ENCODE measurements at places on chromosomes 6 and 20.

DNA sequence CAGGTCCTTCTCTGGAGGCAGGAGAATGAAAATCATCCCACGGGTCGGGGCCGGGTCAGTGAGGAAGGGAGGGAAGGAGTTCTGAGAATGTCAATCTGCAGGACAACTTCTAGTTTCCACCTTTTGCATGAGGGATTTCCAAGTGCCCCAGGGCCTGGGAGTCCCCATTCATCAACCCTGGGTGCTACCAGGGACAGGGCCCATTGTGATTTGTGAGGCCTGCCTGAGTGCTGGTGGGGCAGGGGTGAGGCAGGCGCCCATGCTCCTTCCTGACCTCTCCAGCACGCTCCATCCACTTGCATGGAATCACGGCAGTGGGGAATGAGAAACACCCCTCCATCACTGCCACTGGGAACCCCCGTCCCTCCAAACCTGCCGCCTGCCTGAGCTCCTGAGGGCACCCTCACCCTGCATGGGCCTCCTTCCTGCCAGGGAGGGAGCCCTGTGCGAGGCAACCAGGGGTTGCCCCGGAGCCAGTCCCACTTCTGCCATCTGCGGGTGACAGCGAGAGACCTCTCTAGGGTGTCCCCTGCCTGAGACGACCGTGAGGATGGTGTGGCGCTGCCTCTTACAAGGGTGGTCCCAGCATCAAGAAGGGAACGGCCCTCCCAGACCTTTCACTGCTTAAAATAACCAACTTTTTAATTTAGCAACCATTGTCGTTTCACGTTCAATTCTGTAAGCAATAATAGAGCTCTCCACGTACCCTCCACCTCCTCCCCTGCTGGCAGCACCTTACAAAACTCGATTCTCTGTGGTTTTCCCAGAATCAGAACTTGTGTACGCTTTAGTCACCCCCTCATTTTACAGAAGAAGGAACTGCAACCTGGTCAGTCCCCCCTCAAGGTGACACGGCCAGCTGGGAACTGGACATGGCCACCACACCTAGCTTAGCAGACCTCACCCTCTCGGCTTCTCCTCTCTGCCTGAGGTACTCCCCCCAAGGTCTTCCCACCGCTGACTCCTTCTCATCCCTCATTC, 28.6 kb downstream of the PMEPA1 start:
- no peak for DNase-seq

- no peak for DNase-seq
Measured at GRCh38 chr6:160111806-160112205, 9.8 kb upstream of the SLC22A1 start.

GRCh38 chr6:11706171-11706570, 72.4 kb downstream of the ADTRP start:
- DNase-seq = no peak

DNA sequence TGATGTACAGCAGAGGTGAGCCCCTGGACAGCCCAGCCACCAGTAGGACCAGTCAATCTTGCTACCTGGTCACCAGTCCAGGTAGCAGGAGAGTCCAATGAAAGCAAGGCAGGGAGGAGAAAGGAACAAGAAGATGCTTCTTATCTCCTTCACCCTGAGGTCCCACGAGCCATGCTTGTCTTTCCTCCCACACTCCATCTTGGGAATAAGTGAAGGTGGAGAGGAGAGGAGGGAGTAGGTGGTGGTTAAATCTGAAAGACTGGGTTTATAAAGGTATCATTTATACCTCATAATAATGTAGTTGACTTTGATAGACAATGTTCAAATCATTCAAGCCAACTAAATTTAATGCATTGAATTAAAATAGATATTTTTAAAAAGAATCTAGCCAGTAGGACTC, 35.9 kb downstream of the LAMP5 start:
- no peak for DNase-seq

GRCh38 chr6:7154341-7155139, 46.8 kb downstream of the RREB1 start:
- no peak for DNase-seq

DNA sequence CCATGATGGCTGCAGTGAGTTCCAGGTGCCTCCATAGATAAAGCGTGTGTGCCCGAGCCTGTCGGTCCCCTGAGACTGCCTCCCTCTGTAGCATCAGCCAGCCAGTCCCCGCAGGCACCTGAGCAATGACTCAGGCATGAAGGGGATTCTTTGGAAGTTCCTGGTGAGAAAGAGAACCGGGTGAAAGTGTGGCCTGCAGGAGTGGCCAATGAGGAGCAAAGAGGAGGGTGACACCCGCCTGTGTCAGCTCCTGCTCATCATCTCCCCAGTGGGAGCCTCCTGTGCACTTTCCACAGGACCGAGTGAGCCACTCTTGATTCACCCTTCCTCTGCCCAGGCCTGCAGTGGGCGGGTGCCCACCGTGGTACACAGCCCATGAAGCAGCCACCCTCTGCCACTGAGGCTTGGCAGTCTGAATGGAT, 71.2 kb upstream of the PTPN1 start:
- peak; percentile 80 for DNase-seq

DNA sequence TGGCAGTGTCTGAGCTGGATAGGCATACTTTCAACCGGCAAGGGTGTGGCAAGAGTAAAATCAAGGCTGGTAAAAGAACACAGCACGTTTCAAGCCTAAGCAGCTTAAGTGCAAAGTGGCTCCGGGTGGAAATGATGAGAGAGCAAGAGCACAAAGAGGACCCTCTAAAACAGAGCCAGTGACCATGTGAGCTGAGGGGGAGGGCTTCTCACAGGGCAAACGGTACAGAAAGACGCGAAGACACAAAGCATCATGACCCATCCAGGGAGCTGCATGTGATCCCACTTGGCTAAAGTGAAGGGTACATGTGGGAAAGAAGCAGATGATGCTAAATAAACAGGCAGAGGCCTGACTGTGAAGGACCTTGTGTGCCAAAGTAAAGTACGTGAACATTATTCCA, 25.7 kb downstream of the FKBP5 start:
- DNase-seq = no peak

- no peak for DNase-seq
Measured at GRCh38 chr20:62174021-62174804, 8.6 kb upstream of the MTG2 start.

DNA sequence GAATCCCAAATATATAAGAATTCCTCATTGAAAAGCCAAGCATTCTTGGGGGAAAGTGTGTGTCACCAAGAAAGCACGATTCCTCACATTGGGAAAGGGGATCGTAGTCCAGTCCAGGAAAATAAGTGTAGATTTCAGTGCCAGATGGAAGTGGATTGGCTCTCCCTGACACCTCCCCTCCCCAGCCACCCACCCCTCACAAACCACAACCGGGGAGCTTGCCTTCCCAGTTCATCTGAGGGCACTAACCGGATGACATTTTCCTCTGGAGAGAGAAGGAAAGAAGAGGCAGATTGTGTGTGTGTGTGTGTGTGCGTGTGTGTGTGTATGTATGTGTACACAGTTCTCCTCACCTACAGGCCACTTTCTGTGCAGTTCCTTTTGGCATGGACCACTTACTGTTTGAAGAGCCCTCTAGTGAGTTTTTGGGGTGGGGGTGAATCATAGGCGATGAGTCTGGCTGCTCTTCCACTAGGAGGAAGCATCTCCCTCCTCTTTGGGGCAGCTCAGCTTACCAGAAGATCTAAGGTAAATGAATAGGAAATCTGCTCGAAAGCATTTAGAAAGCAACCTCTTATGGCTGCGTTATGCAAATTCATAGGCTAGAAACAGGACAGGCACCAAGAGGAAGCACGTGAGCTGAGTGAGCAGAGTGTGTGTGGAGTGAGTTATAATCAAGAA, 20.8 kb downstream of the DAAM2 start:
- peak; percentile 99 for DNase-seq

DNA sequence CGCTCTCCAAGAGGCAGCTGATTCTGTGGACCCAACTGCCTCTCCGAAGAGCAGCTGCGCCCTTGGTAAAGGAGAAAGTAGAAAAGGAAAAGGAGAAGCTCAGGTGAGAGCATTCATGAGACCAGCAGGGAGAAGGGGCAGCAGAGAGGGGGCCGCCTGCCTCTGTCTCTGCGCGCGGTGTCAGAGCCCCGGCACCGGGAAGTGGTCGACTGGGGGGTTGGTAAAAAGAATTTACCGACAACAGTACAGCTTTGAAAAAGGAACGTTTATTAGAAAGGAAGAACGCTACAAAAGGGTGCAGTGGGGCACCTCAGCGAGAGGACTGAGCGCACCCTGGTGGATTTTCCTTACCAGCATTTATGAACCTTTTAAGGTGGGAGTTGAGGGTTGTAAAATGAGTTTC, 61.9 kb downstream of the GPR6 start:
- DNase-seq = peak; percentile 49

DNA sequence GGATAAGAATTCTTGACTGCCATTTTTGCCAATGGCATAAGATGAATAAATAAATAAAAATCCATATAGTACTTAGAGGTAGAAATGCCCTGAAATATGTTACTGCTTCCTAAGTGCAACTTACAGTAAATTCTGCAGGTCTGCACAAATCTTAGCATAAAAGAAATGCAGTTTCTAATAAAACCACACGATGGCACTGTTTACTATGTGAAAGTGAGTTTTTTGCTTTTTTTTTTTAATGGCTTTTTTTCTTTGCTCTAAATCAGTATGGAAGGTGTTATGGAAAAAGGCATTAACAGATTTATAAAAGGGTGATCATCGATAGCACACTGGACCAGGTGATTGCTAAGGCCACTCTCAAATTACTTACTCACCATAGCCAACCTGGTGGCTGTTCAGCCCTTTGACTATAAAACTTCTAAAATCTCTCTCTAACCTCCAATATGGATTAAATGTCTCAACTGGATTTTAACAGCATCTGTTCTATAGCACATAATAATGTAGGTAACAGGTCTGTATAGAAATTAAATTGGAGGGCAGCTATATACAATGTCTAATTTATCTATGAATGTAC, 45.8 kb downstream of the AHI1 start:
- DNase-seq = peak; percentile 54

GRCh38 chr20:57326667-57327455, 2.7 kb upstream of the SPO11 start:
- DNase-seq = no peak

- DNase-seq = no peak
Measured at GRCh38 chr20:52996658-52997057, 24.5 kb downstream of the TSHZ2 start.

DNA sequence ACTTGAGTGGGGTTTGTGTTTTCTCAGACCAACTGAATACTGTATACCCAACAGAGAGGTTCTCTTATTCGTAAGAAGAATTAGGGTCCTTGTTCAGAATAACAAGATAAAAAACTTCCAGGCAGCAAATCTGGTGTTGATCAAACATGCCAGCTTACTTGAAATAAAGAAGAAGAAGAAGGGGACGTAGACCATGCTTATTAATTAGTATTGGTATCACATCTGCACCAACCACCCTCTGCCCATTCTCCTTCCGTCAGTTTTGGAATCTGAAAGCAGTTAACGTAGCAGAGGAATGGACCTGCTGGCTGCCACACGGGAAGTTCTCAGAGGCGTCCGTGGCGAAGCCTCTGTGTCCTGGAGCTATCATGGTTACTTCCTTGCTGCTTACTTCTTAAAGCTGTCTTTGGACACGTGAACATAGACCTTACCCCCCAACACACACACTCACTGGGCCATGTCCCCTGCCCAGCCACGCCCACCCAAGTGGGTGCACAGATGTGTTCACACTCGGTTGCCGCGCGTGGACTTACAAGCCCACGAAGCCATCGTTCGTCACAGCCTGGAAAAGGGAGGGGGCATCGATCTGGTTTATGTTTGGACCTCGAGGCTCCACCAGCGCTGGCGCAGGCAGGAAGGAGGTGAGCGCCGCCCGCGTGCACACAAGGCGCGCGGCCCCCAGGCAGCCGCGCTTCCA, 4.1 kb upstream of the DLL1 start:
- DNase-seq = no peak
